Stimulated activated naive CD8-positive, alpha-beta T cell treated with anti-CD3 and anti-CD28 coated beads, Interleukin-15, Interleukin-2, amounts not matched to agents 100 U/mL and 50 U/mL, for 24 hours (primary cell): ENCODE measurements at places on chromosomes 12 and 14.

DNA sequence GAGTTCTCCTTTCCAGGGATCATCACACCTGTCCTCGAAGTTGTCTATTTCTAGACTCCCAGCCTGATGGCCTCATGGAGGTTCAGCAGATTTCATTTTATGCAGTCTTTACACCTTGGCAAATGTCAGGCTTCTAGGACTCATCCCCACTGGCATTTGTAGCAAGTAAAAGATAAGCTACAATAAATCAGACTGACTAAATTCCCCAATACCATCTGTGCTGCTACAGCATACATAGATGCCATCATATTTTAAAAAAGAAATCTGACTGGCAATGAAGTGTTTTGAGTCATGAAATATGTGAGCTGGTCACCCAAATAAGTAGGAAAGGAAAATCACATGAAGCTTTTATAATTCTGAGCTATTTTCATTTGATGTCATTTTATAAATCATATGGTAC is 55.3 kb downstream of the KCNC2 start:
- no peak for DNase-seq

- no peak for DNase-seq
Measured at GRCh38 chr12:19808371-19808770, 369.1 kb downstream of the AEBP2 start.

DNA sequence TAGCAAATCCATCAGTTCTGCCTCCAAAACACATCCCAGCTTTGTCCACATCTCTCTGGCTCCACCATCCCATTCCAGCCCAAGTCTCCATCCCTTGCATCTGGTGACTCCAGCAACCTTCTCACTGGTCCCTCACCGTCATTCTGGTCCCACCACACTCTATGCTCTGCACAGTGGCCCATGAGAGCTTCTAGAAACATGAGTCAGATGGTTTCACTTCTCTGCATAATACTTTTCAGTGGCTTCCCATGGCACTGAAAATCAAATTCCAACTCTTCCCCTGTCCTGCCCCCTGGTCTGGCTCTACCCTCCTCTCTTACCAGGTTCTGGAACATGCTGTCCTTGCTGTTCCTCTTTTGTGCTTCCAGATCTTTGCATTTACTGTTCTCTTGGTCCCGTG is 17.2 kb upstream of the C12orf76 start:
- no peak for DNase-seq

DNA sequence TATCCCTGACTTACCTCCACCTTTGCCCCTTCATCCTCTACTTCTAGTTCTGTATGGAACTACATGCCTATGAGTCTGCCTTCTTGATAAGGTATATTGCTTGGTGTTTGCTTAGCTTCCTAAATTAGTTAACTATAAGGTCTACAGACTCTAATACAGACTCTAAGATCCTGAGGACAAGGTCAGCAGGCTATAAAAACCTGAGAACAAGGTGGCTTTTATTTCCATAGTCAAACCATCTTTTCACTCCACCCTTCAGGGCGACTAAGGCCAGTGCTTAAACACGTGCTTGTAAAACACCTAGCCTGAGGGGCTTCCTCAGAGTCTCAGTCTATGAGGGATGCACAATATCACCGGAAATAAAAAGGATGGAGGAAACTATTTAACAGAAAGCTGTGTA is 36.1 kb upstream of the COL2A1 start:
- no peak for DNase-seq

GRCh38 chr12:94586589-94587259 is 63.6 kb downstream of the TMCC3 start:
- DNase-seq, result no peak

- peak; percentile 3 for DNase-seq
Measured at GRCh38 chr12:115752913-115753726, 524.4 kb downstream of the MED13L start.

- peak; percentile 68 for DNase-seq
Measured at GRCh38 chr12:94603434-94604365, 46.7 kb downstream of the TMCC3 start.

GRCh38 chr14:77141214-77142004 is at the start of gene ZDHHC22:
Gene ZDHHC22 (minus strand): TSS chr14:77141791. CDS start chr14:77139738, 2,053 bp downstream.
- peak; percentile 33 for DNase-seq

- DNase-seq, result no peak
Measured at GRCh38 chr12:612293-612692, 51.0 kb downstream of the NINJ2 start.

DNA sequence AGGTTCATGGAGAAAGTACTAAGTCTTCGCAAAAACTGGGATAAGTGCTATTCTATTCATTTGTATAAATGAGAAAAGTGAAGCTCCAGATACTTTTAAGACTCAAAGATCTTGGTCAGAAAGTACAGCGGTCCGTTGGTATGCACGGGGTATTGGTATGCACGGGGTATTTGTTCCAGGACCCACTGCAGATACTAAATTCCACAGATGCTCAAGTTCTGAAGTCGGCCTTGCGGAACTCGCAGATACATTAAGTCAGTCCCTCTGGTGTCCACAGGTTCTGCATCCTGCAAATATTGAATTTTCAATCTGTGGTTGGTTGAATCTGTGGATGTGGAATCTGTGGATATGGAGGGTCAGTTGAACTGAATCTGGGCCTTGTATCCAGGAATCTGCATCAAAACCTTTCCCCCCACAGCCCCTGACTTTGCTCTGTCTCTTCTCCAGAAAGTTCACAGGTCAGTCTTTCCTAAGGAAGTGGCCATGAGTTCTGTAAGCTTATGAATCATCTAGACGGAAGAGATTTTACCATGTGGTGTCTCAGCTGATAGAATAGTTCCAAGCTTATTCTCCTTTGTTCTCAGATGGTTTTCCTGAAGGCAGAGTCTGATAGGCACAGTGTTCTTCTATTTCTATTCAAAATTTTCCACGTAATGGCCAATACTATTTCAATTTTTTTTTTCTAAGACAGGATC is 274.7 kb downstream of the NEDD1 start:
- DNase-seq, result no peak

DNA sequence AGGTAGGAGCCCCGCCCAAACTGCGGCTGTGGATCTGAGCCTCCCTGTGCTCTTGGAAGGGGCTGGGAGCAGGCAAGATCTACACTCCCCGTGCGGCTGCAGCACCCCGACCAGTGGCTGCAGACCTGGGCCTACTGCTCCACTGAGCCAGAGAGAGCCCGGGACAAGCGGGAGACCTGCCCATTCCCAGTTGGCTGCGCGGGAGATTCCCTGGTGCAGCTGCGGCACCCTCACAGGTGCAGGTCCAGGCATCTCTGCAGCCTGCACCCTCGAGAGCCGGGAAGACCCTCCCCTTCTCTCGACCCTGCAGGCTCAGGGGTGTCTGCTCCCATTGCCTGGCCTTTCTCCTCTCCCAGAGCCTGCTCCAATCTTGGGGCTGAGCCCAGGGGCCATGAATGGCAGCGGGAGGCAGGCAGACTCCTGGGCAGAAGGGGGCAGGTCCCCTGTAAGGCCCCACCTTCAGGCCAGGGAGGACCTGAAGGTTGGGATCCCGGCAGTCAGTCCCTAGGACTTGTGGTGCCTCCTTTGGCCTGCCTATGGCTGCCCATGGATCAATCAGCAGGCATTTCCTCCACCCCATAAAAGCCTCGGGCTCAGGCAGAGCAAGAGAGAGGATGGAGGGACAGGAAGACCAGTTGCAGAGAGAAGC is 8.8 kb upstream of the A2M start:
- DNase-seq, result no peak
